ENCODE measurements at places on chromosomes 4 and X.

- no peak for DNase-seq
Observed at GRCh38 chr4:15162465-15163283, 160.4 kb downstream of the CPEB2 start.

- DNase-seq, result no peak
Observed at GRCh38 chrX:39205467-39205866, 404.2 kb downstream of the MID1IP1 start.

- no peak for DNase-seq
Observed at GRCh38 chr4:139833151-139833910, 167.7 kb downstream of the MGST2 start.

DNA sequence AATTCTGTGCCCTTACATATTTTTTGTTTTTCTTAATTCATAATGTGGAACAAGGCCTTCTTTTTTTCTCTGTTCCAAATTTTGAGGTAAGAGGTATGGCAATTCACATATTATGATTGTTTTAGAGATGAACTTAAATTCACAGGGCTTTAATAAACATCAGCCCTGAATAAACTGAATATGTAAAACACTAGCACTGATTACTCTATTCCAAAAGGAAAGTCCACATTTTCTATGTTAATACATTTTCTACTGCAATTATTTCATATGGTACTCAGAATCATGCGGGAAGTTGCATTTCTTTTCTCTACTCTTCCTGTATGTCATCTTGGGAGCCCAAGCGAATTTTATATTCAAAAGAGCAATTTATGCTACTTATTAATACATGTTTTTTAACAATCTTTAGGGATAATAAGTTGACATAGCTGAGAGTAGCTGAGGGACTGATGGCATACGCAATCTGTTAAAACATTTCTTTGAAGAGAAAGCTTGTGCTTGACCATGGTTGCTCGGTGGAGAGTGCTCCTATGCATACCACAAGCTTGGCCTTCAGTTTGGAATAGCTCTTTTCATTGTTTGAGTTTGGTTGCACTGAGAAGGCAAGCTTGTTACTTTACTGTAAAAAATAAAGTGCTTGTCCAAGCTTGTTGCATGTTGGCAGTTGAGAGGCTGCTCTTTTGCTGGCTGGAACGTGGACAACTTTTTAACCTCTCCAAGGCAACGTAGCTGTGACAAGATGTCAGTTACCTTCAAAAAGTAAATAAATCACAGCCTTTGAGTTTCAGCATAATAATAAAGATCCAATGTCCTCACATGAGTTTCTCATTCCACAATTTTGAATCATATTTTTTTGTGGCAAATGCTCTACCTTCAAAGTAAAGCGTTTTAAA lies 196.3 kb upstream of the SPRY1 start:
- DNase-seq, result no peak

DNA sequence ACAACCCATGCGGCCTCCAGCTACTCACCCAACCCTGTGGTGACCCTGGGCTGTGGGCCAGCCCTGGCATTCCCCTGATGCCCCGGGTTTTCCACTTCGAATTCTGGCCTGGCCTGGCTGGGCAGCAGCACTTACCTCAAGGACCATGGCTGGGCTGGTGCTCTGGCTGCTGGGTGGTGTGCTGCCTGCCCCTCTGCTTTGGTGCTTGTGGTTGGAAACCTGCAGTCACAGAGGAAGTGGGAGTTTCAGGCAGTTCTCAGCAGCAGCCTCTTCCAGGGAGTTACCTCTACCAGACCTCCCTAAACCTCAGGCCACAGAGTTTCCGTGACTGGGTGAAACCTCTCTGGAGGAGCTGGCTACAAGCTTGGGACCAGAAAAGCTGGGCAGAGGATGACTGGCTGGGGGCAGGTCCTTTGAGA lies at the start of gene CXCR3:
Gene CXCR3 (minus strand): TSS at position 209 of the 419 bp plus-strand sequence. CDS start 62 bp downstream, at position 147.
- peak; percentile 72 for DNase-seq

DNA sequence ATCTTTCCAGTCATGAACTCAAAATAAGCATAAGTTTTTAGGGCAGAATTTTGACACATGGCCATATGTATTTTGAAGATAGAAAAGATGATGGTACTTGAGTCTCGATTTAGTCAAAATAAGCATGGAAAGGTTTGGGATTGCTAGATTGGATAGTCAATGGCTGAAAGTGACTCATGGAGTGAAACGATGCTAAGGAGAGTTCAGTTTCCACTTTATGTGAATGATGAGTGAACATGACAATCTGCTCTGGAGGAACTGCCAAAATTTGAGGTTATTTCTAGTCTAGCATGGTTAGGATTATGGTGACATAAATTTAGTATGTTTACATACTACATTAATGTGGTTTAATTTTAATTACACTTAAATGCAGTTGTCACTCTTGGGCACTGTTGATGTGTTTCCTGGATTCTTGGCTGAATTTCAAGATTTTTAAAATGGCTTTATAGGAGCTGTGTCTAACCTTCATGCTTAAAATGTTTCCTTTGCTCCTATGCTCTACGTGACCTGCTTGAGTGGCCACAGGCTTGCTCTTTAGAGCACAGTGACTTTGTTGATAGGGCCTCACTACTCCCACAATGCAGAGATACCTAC lies 17.1 kb downstream of the DDX3X start:
- DNase-seq, result no peak

GRCh38 chr4:2968381-2968780 lies 5.0 kb downstream of the GRK4 start:
- DNase-seq, result no peak

DNA sequence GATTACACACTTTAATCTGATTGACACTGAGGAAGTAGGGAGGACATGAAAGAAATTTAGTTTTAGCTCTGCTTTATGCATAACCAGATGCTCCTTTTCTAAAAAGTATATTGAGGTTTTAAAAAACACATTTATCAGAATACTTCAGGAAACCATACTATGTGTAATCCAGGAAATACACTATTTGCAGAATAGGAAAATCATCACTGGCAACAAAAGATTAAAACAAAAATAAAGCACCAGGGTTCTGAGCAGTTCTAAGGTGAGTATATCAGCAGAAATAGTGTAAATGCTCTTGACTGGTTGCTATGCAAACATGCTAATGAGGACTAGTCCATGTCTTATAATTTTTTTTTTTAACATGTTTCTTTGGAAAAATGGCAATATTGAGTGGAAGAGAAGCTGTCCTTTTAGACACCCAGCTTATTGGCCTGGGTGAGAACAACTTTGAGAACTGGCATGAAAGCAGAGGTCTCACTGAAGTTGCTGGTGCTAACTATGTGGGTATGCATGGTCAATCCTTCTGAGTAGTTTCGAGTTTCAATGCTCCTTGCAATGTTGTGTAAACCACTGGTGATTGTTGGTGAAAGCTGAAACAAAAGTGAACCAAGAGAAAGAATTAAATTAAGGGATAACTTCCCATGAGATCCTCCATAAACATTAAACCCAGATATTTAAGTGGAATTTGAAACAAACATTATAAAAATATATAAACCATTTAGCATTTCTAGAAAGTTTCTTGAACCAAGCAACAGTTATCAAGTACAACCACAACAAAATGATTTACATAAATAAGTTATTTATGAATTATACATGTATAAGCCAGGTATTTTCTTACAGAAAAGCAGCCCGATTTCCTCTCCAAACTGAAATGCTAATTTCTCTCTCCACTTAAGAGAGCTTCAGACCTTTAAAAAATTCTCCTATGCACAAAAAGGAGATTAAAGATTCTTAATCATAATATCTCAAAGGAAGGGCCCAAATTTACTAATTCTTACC lies 20.4 kb upstream of the SCD5 start:
- no peak for DNase-seq

- no peak for DNase-seq
Observed at GRCh38 chr4:5750052-5750945, 39.3 kb downstream of the EVC start.
